ENCODE measurements at places on chromosomes 1 and 21.

- no peak for DNase-seq
These were observed 44.4 kb downstream of the DIPK1A start for GRCh38 chr1:92916899-92917298.

DNA sequence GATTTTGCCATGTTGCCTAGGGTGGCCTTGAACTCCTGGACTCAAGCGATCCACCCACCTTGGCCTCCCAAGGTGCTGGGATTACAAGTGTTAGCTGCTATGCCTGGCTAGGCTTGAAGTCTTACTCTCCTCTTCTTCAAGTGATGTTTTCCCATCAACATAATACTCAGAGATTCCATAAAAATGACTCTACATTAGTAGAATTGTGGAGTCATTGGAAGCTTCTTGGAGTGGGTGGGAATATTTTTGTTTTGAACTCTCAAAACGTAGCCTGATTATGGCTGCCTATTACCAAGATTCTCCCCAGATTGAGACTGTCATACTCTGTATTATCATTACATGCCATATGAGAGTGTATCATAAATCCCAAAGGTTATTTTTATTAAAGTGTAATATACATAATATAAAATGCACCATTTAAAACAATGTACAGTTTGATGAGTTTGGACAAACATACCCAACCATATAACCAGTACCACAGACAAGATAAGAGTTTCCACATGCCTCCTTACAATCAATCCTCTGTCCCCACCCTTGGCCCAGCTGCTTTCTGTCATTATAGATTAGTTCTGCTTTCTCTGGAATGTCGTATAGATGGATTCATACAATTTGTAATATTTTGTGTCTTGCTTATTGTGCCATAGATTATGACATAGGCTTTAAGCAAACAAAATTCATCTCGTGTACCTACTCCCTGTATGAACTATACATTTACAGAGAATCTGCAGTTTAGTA is 8.0 kb upstream of the DNM3 start:
- no peak for DNase-seq

- DNase-seq = peak; percentile 59
These were observed 219.8 kb upstream of the DUSP10 start for GRCh38 chr1:221961532-221962292.

- no peak for DNase-seq
These were observed 53.1 kb downstream of the LMX1A start for GRCh38 chr1:165303386-165303785.
